ENCODE measurements at places on chromosomes 2 and 18.

DNA sequence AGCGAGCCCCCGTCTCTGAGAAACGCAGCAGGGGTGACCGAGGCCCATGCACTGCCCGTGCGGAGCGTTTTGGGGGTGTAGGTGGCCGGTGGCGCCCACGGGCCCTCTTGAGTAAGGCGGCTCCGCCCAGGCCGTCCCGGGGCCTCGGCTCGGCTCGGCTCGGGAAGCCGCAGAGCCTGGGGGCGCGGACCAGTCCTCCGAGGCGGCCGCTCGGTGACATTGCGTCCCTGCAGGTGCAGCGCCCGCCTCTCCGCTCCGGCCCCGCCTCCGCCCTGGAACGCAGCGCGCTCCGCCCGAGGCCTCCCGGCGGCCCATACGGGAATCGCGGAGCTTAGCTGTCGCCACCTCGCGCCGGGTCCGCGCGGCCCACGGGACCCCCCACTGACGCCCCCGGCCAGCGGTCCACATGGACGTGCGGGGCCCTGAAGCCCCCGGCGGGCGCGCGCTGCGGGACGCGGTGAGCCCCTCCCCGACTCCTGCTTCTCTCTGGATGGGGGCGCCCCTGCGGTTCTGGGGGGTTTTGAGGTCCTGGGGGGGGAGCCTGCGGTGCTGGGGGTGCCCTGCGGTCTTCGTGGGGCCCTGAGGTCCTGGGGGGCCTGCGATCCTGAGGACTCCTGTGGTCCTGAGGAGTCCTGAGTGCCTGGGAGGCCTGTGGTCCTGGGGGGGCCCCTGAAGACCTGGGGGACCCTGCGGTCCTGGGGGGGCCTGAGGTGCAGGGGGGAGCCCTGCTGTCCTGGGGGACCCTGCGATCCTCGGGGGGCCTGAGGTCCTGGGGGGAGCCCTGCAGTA is at the start of gene HSBP1L1:
Gene HSBP1L1 (plus strand): TSS at position 314 of the 789 bp plus-strand sequence. CDS start 93 bp downstream, at position 407.
- peak; percentile 84 for DNase-seq

GRCh38 chr2:241632478-241633325 is 4.3 kb downstream of the THAP4 start:
- no peak for DNase-seq

GRCh38 chr2:119242276-119243119 is 18.9 kb downstream of the STEAP3 start:
- no peak for DNase-seq

DNA sequence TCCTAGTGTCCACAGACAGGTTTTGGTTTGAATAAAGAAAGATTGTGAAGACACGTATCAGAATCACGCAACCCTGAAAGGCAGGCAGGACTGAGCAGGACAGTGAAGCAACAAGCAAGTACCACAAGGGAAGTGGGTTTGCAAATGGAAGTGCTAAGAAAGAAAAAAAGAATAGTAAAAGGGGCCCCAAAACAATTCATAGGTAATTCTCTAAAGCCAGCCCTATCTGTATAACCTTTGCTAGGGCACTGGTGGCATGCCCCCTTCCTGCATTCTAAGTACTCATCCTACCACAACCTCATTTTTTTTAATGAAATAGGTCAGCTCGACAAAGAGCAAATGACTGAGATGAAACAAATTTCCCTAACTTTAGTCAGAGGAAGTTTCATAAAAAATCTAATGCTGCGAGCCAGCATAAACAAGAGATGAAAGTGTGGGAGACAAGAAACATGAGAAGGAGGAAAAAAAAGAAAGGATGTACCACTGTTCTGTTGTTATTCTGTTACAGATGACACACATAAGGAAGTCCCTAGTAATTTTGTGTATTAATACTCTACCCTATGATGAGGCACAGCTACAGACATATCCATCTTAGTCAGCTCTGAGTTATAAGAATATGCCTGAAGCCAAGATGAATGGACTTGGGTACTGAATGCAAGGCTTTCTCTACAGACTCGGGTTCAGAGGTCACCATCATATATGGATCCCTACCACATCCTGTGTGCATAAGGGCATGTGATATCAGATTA is 32.2 kb downstream of the IKZF2 start:
- DNase-seq: no peak

GRCh38 chr2:152106464-152106863 is 7.6 kb upstream of the CACNB4 start:
- no peak for DNase-seq

DNA sequence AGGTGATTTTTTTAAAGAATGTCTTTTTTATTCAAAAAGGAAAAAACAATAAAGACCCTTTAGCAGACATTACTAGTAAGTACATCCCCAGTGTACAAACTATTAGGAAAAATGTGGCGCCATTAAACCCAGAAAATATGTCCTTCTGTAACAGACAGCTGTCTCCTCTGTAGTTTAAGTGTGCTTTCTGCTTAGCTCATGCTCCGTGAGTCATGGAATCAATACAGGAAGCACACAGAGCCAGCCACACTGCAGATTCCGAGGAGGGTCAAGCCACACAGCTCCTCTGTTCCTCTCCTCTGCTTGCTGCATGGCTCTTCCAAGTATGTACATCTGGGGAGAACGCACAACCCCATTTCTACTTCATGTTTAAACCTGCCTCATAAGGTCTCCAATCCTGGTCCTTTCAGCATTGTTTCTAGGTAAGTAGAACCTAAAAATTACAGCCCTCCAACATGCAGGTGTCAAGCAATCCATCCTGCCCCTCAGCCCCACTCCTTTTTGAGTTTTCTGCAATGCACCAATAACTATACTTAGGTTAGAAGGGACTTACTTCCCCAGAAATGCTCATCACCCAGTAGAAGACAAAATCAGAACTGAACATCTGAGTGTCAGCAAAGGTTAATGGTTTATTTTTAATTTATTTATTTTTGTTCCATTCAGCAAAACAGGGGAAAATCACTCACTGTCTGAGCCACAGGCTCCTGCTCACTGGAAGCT is 37.5 kb downstream of the ACVR1 start:
- peak; percentile 44 for DNase-seq

DNA sequence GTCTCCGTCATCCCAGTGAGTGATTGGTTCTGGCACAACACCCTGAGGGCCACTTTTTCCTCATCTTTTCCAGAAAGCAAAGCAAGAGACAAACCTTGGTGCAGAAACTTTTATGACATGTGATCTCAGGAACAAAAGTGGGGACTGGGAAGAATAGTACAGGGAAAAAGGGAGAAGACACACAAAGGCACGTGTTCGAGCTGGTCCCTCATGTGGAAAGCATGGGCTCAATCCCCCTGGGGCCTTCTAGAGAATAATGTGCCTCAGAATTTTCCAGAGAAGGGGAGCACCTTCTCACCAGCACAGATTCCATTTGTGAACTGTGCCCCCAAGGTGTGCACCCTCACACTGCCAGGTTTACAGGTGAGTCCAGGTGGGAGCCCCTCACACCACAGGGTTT is 312.6 kb downstream of the FBXO15 start:
- no peak for DNase-seq

- DNase-seq: no peak
These were observed 71.9 kb upstream of the GALNT5 start for GRCh38 chr2:157185476-157186227.

- no peak for DNase-seq
These were observed 622.5 kb downstream of the GALR1 start for GRCh38 chr18:77872166-77872565.

DNA sequence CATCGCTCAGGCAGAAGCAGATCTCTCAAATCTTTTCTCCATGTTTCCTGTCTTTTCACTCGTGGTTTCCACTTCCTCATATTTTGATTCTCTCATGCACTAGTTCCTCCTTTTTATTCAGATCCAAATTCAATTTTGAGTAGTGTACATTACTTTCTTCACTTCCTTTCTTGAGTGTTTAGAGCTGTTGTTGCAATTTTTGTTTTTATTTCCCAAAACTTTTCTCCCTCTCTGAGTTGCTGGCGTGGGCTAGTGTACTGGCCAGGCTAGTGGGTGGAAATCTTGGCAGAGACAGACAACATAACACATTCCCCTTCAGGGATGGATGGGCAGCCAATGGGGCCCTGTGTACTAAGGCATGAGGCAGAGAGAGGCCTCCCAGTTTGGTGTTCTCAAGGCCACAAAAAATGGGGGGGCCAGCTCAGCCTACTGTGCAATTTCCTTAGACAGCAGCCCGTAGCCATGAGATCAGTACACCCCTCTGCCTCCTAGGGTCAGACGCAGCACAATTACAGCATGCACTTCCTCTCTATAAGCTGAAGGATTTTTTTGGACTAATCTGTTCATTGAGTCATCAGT is 145.1 kb upstream of the PID1 start:
- peak; percentile 47 for DNase-seq

- DNase-seq: no peak
These were observed 44.4 kb downstream of the CRACDL start for GRCh38 chr2:98891591-98891990.

- no peak for DNase-seq
These were observed 24.7 kb upstream of the TOGARAM2 start for GRCh38 chr2:28956415-28956826.

- peak; percentile 54 for DNase-seq
These were observed 165.6 kb downstream of the SMAD7 start for GRCh38 chr18:48785091-48785614.

DNA sequence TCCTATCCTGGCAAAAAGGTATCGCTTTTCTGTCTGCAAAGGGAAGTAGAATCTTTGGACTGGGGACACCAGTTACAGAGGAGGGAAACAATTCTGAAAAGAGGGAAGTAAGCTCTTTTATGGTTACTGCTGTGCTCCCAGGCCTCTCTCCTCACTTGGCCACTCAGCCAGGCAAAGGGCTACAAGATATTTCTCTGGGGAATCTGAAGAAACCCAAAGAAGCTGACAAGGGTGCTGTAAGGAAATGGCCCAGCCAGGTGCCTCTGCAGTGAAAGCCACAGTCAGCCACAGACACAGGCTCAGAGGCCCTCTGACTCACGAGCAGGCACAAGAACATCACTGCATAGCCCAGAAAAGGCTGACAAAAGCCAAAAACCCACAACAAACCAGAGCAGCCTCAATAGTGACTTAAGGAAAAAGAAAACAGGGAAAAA is 5.8 kb downstream of the HDLBP start:
- peak; percentile 52 for DNase-seq

DNA sequence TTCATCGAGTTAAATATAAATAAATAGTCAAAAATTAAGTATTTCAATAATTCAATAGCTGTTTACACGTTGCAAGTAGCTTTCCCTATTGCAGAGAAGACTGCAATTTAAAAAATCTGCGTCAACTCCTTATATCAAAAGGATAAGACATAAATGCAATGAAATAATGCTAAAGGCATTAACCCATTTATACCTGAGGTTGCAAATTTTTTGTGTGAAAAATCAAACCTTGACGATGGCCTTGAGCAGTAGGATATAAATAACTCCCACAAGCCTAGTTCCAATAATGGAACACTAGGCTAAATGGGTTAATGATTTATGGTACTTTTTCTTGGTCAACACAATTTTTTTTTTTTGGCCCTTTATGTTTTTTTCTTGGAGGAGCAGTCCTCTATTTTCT is 76.4 kb upstream of the CDKL4 start:
- no peak for DNase-seq

DNA sequence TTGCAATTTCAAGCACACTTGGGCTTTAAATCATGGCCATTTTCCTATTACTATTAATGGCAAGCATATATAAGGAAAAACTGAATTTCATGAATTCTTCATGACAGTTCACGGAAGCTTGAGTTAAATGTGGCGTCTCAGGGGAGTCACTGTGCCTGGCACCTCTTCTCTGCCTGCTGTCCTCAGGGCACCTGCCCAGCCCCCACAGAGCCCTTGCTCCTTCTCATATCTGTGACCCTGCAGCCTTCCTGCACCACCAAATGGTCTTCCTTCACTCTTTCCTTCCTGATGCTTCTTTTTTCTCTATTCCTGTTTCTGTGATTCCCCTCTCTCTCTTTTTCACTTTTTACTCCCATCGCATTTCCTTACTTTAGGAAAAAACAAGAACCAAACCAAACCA is 35.4 kb downstream of the LAMA3 start:
- DNase-seq: no peak

- no peak for DNase-seq
These were observed 51.9 kb downstream of the DYSF start for GRCh38 chr2:71505086-71505769.

GRCh38 chr18:8673256-8674209 is 31.8 kb upstream of the MTCL1 start:
- peak; percentile 16 for DNase-seq

GRCh38 chr2:100721693-100722092 is 98.2 kb upstream of the NPAS2 start:
- no peak for DNase-seq

DNA sequence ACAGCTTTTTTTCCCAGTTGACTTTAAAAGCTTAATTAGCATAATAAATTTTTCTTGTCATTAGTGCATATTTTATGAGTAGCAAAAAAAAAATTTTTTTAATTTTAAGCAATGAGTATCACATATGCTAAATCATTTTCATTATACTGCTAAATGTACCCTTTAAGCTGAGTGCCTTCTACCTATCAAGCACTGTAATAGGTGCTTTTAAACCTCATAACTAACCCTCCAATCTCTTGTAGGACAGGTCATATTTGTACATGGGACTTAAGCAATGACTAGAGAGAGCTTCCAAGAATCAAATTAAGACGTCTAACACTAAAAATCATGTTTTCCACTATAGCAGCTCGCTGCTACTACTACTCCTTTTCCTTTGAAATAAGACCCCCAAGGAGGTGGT is 7.4 kb downstream of the XPO1 start:
- DNase-seq: no peak

DNA sequence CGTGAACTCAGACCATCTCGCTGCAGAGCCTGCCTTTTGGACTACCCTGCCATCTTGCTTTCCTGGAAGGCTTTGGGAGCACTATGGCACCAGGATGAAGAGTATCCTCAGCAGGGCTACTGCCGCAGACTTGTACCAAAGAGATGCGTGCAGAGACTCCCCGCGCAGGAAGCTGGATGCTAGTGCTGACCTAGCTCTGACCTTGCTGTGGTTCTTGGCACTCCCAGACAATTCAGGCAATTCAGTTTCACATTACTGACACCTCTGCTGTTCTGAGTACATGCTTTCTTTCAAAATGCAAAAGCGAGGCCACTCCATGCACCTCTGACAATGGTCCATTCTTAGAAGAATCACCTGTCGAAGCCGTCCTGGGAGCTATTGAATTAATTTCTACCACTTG is 251.5 kb upstream of the MEX3C start:
- DNase-seq: no peak

DNA sequence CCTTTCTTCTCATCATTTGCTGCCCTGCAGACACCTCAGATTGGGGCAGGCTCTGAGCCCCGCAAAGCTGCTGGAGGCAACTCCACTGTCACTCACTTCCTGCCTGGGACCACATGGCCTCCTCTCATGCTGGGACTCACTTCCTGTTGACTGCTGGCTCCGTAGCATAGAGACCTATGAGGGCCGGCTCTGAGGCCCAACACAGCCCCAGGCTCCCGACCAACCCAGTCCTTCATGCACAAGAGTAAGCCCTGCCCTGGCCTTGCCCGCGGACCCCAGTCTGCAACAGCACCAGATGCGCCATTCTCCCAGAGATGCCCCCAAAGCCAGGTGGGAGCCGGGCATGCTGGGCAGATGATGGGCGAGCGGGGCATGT is 55.7 kb downstream of the DNMT3A start:
- peak; percentile 44 for DNase-seq
